ENCODE measurements at places on chromosomes 3 and 15.

- DNase-seq = no peak
Measured at GRCh38 chr15:64536244-64536836, 76.0 kb downstream of the ZNF609 start.

- DNase-seq = no peak
Measured at GRCh38 chr3:119541547-119541946, 17.9 kb downstream of the CD80 start.

GRCh38 chr15:71129669-71130068 lies 14.4 kb downstream of the THSD4 start:
- no peak for DNase-seq

GRCh38 chr3:9411302-9411701 lies 13.9 kb downstream of the SETD5 start:
- no peak for DNase-seq

DNA sequence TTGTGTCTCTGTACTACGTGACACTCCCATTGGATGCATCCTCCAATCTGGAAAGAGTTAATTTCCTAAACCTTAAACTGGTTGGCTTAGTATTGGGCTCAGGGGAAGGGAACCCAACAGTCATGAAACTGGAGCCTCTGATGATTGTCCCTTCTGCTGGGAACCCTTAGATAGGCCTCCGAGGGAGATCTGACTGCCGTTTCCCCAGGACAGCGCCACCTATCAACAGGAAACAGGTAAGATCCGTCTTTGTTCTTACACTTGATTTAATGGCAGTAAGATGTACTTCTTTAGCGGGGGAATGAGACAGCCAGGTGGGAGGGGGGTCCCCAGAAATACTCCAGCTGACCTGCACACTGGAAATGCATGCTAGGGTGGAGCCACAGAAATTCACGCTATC lies 1749.6 kb downstream of the SI start:
- no peak for DNase-seq

DNA sequence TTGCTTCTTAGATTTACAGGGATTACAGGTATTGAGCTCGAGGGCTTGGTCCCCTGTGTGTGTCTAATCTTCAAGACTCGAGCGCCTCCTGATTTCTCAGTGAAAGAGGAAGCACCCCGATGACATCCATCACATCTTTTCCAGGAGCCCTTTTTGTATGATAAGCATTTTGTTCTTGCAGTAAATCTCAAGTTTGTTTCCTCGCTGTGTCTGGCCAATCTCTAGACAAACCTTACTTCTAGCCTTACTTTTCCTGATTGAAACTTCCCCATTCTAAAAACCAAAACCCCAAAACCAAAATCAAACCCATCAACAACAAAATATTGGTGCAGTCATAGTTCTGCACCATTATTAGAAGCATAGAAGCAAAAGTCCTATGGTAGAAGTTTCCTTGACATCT lies 286.0 kb downstream of the NFKBIZ start:
- no peak for DNase-seq

DNA sequence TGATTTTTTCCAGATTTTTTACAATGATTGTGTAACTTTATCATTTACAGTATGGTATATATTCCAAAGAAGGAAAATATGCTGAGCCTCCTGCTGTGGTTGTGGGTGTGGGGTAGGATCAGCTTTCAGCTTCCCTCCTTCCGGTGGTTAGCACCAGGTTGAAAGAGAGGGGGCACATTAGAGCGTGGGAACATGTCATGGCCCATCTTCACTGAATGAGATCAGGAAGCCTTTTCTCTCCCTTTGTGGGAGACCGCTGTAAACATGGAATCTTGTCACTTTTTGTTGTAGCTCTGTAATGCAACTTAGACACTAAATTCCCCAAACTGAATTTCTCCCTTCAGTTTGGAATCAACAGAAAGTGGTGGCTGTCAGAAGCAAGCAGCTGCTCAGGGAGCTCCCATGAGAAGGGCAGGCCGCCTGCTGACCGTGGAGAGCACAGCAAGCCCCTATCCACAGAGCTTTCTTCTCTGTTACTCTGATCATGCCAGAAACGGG lies 86.7 kb upstream of the LIMD1 start:
- DNase-seq = no peak

GRCh38 chr15:48592221-48592731 lies 53.2 kb downstream of the FBN1 start:
- no peak for DNase-seq

DNA sequence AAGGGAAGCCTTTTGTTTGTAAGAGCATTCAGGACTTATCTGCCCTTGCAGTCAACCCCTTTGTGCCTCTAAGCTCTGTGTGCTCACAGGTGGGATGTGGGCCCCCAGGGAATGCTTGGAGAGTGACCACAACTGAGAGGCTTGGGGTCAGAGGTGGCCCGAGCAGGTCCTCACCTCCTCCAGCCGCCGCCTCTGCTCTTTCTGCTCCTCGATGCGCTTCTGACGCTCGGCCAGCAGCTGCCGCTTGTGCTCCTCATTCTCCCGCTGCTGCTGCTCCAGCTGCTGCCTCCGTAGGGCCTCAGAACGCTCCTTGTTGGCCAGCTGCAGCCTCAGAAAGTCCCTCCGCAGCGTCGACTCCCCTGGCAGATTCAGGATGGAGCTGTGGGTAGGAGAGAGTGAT lies 130.8 kb upstream of the SLC2A2 start:
- DNase-seq = peak; percentile 68

DNA sequence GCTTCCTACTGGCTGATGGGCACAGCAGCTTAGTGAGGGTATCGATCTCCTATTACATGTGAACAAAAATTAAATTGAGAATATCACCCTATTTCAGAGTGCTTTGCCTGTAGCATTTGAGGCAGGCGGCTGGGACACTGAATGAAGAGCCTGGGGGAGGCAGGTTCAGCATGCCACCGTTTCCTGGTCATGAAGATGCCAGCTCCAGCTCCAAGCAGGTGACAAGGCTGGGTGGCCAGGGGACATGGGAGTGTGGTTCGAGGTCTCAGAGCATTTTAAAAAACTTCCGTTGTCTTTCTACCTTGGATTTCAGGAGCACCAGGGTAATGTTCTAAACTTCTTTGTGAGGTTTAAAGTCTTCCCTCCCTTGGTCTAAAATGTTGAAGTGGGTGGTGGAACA lies 158.2 kb downstream of the RPLP1 start:
- no peak for DNase-seq

GRCh38 chr15:100869151-100869999 lies 10.3 kb upstream of the ALDH1A3 start:
- DNase-seq = no peak

DNA sequence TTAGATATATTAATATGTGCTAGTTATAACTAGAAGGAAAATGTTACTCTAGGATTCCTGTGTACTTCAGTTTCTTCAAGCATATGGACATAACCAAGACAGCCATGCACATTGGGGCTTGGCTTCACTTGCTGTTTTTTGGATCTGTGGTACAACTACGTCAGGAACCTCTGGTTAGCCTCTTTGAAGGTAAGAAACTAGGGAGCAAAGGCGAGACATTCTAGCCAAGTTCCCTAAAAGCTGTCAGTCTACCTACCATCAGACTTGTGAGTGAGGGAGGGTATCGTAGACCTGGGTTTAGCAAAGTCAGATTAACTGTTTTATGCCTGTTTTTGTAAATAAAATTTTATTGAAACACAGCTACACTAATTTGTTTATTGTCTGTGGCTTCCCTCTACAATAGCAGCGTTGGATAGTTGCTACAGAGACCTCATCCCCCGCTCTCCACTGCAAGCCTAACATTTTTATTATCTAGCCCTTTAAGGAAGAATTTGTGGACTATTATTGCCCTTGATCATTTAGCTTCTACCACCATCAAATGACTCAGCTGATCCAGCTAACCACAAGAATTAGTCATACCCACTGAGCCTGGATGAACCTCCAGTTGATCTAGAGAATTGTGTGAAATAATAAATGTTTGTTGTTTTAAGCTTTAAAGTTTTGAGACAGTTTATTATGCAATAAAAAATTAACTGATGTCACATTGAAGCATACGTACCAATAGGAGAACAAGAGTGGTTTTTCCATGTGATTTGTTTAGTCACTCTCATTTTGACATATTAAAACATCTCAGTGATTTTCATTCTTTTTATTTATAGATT lies 58.1 kb downstream of the RSRC1 start:
- DNase-seq = no peak

DNA sequence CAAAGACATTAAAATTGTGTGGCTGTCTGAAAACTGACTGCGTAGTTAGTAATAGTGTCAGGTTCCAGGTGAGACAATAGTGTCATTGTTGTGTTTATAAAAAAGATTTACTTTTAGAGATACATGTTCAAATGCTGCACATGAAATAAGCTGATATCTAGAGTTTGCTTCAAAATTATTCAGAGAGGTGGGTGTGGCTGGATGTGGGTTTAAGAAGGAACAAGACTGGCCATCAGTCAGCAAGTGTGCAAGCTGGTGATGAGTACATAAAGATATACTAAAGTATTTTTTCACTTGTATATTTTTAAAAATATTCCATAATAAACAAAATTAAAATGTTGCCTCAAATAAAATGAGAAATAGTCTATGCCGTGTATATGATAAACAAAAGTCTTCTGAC lies 190.6 kb downstream of the ARRDC4 start:
- no peak for DNase-seq

- DNase-seq = no peak
Measured at GRCh38 chr3:31768479-31769125, 212.5 kb downstream of the OSBPL10 start.

- DNase-seq = no peak
Measured at GRCh38 chr3:128553560-128553959, 60.6 kb upstream of the GATA2 start.

DNA sequence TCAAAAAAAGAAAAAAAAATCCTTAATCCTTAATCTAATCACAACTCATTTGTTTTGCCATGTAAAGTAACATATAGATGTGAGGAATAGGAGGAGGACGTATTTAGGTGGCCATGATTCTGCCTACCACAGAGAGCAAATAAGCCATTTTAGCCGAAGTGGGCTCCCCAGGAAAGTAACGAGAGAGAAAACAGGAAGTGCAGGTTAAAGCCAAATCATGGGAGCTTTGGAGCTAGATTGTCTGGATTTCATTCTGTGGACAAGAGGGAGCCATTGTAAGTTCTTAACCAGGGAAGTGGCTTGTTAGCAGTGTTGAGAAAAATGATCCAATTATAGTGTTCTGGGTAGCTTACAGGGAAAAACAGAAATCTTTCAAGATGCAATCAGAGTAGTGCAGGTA lies 9.4 kb downstream of the TMOD2 start:
- DNase-seq = no peak

- no peak for DNase-seq
Measured at GRCh38 chr3:183354325-183354831, 74.0 kb downstream of the MCF2L2 start.

DNA sequence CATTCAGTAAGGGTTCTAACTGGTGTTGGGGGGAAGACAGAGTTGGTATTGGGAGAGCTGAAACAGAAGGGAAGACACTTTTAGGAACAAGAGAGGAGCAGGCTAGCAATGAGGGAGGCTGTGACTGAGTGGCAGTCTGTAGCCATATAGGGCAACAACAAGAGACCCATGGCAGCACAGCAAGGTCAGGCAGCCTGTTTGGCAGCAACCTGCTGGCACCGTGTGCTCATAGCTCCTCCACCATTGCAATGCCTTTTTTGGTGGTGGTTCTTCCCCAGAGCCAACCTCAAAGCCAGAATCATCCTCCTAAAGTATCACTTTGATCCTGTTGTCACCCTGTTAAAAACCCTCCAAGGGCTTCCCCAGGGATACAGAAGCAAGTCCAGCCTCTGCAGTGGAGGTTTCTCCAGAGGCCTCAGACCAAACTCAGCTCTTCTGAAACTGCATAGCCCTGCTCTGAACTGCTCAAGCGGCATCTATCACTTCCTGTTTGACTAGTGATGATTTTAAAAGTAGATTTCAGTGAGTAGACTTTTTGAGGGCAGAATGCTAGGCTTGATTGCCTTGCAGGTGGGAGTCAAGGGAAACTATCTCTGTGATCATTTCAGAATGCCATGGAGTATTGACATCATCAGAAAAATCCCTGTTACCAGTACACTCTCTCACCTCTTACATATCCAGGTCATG lies 176.9 kb downstream of the STAC start:
- DNase-seq = no peak

DNA sequence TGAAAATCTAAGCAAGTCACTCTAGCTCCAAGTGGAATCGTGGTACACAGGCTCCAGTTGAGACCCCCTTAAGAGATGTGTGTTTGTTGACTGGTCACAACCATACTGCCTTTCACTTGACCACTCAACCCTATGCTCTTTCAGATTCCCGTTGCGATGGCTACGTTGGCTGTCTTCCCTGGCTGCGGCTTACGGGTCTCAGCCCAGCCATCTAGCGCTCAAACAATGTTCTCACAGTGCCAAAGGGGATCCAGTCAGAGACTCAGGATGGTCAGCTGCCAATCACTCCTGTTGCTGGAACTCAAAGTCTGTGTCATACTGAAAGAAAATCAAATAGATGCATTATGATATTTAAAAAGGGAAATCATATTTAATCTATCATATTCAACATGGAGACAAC lies 237.6 kb downstream of the ITPR1 start:
- DNase-seq = peak; percentile 68

DNA sequence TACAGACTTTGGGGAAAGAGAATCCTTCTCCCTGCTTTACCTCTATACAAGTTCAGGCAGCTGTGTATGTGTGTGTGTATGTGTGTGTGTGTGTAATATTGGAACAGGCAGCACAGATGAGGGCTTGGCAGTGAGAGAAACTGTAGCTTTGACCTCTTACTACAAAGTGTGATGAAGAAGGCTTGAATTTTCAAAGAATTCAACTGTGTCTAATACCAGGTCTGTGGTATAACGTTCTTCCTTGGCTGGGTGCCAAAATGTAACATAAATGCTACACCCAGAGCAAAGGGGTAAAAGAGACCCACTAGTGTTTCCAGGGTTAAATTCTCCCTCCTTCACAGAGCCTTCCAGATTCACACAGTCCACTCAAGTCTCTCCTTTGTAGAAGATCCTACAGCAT lies 51.1 kb downstream of the CHST2 start:
- DNase-seq = no peak

GRCh38 chr15:100612539-100612938 lies 10.2 kb downstream of the ASB7 start:
- no peak for DNase-seq

DNA sequence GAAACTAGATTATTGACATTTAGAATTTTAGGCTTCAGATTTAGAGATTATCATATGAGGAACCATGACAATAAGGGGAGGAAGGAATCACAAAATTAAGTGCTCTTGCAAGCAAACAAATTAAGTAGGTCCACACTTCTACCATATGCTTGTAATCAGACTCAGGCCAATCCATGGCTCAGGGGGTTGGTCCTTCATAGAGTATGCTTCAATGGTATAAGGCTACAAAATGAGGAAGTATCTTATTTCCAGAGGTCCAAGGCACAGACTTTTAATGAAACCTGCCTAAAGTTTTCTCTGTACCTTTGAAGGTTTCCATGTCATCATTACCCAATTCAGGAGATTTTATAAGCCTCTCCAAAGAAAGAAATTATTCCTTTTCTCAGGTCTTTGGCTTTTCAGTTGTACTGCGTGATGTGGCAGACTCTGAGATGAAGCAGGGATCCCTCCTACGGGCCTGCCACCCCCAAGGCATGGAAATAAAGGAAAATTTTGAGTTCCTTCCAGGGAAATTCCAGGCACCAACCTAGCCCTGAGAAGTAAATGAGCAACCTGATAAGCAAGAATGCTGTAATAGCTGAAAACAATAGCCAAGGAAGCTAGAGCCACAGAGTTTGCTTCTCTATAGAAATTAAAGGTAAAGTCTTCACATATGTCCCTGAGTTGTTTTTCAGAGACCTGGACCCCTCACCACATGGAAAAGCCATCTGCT lies 36.3 kb downstream of the SERPINI2 start:
- no peak for DNase-seq
